ENCODE measurements at places on chromosomes 4 and X.

GRCh38 chrX:129737916-129738315 is 863 bp upstream of the XPNPEP2 start:
- no peak for DNase-seq

- no peak for DNase-seq
Observed at GRCh38 chr4:94828882-94829281, 71.1 kb downstream of the BMPR1B start.

DNA sequence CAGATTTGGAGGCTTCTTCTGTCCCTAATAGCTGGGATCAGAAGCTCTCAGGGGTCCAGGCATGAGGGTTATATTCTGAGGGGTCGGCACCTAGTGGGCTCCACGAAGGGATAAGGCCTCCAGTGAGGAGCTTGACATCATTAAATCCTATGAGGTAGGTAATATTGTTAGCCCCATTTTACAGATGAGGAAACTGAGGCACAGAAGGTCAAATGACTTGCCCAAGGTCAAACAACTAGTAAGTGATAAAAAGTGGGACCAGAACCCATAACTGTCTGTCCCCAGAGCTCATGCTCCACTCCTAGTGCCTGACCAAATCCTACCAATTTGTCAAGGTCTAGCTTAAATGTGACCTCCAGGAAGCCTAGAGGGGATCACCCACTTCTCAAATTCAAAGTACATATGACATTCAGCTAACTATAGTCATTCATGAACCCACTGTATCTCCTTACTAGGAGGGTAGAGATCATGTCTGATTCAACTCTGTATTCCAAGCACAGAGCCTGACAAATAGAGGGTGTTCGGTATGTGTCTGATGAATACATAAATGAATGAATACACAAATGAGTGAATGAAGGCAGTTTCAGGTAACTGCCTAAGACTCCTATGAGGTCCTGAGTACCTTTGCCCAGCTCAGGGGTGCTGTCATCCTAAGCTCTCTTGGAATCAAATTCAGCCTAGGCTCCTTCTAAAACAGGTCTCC is 43.3 kb downstream of the SMC1A start:
- DNase-seq: no peak

- no peak for DNase-seq
Observed at GRCh38 chrX:150546711-150547153, 21.7 kb upstream of the MTM1 start.

DNA sequence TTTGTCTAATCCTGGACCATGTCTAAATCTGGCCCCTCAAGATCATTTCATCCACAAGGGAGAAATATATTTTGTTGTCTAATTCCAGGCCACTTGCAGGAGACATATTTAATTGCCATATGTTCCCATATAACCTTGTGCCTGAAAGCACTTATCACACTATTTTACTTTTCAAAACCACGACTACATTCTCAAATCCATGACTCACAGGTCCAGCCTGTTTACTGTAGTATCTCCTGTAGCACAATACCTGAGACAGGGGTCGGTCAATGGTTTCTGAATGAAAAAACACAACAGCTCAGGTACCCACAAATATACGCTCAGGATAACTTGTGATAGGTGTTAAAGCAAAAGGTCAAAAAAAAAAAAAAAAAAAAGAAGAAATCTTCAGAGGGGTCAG is 60.9 kb downstream of the SEC24D start:
- DNase-seq: no peak

- DNase-seq: no peak
Observed at GRCh38 chr4:22720091-22720490, 27.4 kb downstream of the GBA3 start.

DNA sequence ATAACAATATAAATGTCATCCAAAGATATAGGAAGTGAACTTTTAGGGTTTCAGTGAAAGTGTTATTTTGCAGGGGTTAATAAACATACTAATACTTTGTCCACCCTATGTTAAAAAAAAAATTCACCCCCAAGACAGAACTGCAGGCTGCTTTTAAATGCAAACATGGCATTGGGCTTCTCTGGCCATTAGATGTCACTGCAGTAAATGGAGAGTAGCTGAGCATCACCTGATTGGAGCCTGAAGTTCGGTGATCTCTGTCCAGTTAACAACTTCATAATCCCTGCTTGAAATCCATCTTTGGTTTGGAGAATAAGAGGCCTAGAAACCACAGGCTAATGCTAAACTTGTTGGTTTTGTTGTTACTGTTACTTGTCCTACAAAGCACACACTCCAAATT is 18.7 kb downstream of the SLC25A43 start:
- no peak for DNase-seq

DNA sequence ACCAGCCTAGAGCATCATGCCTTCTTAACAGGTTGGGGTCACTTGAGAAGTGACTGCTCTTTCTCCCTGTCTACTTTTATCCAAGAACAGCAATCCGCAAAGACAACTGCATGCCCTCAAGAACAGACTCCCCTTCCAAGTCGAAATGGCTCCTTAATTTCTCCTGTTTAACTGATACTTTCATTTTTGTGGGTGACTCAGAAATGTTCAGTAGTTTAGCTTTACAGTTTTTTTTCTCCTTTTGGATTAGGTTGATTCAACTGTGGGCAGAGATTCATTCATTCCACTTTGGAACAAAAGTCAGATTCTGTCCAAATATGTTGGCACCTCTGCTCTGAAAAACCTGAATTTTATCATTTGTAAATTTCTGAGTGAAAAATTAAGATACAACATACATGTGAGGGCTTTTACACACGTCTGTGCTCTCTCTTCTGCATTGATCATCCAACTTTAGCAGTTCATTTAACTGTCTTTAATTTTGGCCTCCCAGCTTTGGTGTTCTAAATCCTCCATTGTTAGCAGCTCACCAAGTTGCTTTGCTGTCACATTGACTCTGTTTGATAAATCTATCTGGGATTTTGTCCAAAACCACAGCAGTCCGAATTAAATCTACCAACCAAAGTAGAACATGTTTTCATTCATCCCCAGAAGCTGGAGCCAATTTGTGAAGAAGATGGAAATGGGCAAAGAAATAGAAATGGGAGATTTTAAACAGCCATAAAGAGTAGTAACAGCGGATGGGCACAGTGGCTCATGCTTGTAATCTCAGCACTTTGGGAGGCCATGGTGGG is 50.0 kb downstream of the HOPX start:
- DNase-seq: no peak

- no peak for DNase-seq
Observed at GRCh38 chr4:5014007-5014682, 5.1 kb downstream of the CYTL1 start.

GRCh38 chrX:108732630-108733321 is 3.6 kb downstream of the IRS4 start:
- no peak for DNase-seq
